ENCODE measurements at places on chromosomes 5 and 9.

- no peak for DNase-seq
Measured at GRCh38 chr5:120456006-120456405, 8.1 kb upstream of the PRR16 start.

- peak; percentile 38 for DNase-seq
Measured at GRCh38 chr5:81235287-81236072, 2.4 kb downstream of the CKMT2 start.

DNA sequence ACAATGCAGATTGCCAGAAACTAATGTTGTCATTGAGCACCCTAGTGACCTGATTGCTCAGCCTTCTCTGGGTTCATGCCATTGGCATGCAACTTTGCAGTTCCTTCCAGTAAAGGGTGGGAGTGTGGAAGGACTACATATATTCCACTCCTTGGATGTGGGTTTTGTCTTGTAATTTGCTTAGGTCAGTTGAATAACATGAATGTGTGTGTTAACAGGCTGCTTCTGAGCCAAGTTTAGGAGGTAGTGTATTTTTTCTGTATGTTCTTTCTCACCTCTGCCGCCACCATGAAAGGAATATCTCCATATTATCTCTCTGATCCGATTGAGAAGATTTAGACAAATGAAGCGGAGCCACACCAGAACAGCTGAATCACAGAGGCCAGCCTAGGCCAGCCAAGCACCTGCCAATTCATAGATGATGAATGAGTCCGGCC is 1929.6 kb upstream of the CDH6 start:
- DNase-seq = no peak

DNA sequence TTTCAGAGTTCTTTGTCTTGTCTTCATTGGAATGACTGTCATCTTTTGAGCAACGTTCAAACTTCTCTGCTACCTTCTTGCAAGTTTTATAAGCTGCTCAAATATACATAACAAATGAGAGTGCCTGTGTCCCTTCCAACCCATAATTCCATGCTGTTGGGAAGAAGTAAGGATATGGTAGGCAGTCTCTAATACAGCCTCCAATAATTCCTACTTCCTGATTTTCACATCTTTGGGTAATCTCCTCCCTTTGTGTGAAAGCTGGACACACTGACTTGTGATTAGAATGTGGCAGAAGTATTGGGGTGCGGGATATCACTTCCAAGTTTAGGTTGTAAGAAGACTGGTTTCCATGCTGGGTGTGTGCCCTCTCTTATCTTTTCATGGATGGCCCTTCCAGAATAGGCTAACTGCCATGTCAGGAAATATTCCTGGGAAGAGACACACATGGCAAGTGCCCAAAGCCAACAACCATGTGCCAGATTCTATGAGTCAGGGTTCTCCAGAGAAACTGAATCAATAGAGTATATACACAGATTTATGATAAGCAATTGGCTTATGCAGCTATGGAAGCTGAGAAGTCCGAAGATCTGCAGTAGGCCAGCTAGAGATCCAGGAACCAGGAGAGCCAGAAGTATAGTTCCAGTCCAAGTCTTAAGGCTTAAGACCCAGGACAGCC is 531.3 kb downstream of the NTRK2 start:
- DNase-seq = peak; percentile 97

GRCh38 chr5:178213748-178214151 is 9.4 kb downstream of the HNRNPAB start:
- DNase-seq = no peak

DNA sequence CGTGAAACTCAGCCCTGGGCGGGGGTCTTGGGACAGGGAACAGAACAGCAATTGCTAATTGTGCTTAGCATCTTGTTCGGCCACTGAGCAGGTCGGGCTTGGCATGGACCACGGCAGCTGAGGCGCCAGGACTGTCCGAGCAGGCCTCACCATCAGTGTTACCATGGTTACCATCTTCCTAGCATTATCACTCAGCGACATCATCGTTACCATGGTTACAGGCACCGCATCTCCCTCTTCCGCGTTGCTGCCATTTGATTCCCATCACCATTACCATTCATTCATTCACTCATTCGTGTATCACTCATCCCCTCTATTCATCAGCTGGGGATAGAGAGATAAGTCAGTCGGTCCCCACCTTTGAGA is 81.0 kb upstream of the ZBTB43 start:
- DNase-seq = no peak
